HEK293T (cell line): ENCODE measurements at places on chromosomes 12 and 14.
A peak's percentile ranks its signal among the peaks of the same experiment; 100 is the strongest.

DNA sequence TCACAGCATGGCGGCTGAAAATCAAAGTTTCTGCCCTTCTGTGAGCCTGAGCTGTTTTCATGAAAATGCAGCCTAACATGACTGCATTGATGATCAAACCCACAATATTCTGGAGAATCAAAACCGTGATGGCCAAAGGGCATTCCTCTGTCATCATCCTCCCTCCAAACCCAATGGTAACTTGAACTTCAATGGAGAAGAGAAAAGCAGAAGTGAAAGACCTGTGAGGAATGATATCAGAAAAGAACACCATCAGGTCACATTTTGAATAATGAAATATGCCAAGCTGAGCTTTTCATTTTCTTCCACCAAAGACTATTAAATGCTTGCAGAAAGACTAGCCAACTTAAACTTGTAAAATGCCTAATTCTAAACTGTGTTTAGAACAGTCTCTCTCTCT is 8.1 kb downstream of the KCNJ8 start:
- no peak for DNase-seq

DNA sequence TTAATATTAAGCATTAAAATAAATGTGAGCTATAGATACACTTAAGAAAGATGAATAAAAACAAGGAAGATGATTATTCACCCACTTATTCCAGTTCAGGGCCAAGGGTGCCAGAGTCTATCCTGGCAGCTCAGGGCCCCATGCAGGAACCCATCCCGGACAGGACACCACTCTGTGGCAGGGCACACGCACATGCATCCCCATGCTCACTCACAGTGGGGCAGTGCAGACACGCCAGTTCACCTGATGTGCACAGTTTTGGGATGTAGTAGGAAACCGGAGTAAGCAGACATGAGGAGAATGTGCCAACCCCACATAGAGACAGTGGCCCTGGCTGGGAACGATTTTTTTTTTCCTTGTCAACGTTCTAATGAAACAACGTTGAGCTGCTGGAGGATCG is 47.2 kb downstream of the DICER1 start:
- no peak for DNase-seq

GRCh38 chr14:50766338-50766886 is 64.5 kb downstream of the NIN start:
- DNase-seq = no peak

DNA sequence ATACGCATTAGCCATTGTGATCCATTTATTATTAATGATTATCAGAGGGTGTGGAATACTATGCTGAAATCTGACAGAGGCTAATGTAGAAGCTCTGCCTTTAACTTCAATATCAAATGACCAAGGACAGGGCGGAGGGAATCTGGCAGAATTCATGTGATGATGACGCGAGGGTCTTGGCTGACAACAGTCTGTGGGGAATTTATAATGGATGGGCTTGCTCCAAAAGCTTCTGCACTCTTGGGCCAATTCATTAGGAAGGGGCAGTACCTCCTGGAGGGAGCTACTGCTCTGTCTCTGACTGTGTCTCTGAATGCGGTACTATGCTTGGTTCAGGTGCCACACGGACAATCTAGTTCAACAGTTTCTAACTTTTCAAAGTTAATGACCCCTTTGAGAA is 46.2 kb downstream of the GALNT8 start:
- no peak for DNase-seq

DNA sequence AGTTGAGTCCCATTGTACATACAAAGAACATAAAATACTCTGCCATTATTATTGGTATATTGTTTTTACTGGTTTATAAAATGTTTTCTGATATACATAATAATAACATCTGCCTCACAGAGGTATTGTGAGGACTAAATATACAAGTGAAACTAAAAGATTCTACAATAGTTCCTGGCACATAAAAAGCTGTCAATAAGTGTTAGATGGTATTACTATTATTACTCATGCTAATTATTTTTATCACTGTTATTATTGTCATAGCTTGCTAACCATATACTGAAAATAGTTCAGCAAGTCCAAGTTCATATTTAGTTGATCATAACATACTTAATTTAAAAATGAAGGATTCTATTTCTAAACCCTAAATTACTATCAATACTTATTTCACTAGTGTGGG is 34.4 kb downstream of the BTG1 start:
- no peak for DNase-seq

DNA sequence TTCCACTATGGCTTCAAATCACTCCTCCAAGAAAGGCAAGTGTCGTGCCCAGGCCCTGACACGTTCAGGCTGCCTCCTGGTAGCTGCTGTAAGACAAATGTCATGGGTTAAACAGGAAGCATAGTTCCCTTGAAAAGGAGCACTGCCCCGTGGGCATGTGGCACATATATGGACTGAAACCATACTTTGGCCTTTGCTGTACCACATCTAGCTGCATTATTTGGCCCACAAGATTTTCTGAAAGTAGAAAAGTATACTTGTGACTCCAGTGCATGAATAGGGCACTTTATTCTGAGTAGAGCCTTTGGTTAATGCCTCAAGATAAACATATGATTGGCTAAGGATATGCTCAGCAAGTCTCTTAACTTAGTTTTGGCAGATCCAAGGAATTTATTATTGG is 218.7 kb upstream of the EGLN3 start:
- no peak for DNase-seq

- DNase-seq = no peak
Measured at GRCh38 chr12:52436000-52436827, 2.0 kb upstream of the KRT75 start.

DNA sequence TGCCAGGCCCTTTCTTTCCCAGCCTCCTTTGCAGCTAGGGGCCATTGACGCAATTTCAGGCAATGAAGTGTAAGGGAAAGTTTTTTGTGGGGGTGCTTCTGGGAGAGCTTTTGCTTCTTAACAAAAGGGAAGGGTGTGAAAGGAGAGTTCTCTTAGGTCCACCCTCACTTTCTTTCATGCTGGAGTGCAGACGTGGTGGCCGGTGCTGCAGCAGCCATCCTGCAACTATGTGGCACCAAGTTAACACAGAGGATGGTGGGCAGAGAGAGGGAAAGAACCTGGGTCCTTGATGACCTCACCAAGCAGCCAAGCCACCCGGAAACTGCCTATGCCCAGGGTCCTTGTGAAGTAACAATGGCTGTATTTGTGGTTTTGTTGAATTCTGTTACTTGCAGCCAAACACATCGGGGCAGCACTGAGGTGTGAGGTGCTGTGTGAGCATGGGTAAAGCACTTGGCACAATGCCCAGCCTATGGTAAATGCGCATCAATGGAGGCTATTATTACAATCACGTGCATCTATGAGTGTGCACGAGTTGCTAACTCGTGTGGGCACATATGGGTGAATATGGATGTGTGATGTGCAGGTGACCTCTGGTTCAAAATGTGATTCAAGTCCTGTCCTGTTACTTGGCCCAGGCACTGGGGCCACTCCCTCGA is 122.6 kb downstream of the CALM1 start:
- DNase-seq = no peak

- DNase-seq = peak; percentile 20
Measured at GRCh38 chr12:42326541-42327226, 717 bp downstream of the PPHLN1 start.

GRCh38 chr14:62322216-62322615 is 560.0 kb downstream of the SNAPC1 start:
- no peak for DNase-seq

DNA sequence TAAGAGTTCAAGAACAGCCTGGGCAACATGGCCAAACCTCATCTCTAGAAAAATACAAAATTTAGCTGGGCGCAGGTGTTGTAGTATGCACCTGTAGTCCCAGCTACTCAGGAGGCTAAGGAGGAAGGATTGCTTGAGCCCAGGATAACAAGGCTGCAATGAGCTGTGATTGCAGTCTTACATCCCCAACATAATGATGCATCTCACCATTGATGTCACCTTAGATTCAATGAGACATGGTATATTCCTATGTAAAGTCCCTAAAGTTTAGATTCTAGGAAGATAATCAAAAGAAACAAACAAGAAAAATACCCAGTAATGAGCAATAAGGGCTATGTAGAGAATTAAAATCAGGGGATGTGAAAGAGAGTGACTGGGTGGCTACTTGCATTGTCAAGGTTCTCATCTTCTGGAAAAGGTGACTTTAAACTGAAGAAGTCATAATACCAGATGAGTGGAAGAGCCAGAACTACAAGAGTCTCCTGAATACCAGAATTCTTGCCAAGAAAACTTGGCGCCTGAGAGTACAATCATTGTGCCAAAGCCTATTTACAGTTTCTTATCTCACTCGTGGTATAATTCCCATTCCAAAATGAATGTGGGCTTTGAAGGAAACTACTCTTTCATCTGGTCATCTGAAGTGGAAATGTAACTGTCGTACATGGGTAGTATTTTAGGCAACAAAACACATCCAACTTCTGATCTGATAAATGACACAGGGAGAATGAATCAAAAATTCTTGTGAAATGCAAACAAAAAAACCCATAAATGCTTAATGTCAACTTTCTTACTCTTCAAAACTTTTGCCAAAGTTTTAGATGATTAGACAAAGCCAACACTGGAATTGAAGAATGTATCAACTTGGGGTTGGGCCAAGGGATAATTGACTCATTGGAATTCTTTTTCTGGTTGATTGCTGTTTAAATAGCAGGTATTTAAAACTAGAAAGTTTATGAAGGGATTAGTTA is 81.1 kb upstream of the ST8SIA1 start:
- DNase-seq = no peak

DNA sequence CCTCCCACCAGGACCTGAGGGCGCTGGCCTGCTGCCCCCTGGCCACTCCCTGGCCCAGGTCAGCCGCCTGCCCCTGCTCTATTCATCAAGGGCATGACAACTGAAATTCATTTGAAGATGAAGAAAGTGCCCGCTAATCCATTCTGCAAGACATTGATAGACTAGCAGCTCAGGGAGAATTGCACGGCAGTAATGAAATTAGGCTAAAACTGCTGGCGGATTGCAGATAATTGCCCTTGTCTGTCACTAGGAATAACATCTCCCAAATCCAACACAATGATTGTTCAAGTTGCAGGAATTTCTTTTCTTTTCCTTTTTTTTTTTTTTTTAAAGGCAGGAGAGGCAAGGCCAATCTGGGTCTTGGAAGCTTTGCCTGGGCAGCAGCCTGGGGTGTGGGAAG is 44.5 kb downstream of the MVK start:
- no peak for DNase-seq

- DNase-seq = no peak
Measured at GRCh38 chr12:47910981-47911380, 6.2 kb upstream of the VDR start.

GRCh38 chr12:109597414-109597794 is 23.8 kb downstream of the MVK start:
- no peak for DNase-seq

DNA sequence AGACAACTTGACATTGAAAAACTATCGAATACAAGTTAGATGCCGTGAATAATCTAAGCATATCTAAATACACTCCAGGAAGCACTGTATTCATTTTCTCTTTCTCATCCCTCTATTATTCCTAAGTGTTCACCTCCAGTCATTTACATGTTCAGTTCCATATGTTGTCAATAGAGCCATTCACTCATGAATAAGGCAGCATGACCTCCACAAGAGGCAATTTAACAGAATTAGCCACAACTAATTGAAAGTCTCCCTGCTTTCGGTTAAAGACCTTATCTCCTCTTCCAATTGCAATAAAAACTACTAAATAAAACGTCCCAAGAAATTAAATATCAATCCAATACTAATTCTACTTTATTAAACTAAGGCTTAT is 1.8 kb downstream of the LRIG3 start:
- no peak for DNase-seq

GRCh38 chr12:88361493-88361892 is 218.8 kb downstream of the KITLG start:
- DNase-seq = no peak

DNA sequence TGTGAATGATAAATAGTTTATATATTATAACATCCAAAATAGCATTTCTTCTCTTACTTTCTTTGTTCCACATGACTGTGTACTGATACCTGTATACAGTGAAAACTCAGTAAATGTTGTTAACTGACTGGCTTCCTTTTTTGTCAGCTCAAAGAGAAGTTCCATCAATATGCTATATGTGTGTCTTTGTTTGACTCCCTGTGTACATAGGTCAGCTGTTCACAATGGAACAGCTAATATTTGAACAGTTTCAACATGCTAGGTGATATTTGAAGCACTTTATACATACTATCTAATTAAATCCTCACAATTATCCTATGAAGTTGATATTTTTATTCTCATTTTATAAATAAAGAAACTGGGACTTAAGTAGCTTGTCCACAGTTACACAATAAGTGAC is 15.3 kb upstream of the KICS2 start:
- DNase-seq = no peak

- no peak for DNase-seq
Measured at GRCh38 chr14:81313200-81313599, 86.9 kb downstream of the STON2 start.

DNA sequence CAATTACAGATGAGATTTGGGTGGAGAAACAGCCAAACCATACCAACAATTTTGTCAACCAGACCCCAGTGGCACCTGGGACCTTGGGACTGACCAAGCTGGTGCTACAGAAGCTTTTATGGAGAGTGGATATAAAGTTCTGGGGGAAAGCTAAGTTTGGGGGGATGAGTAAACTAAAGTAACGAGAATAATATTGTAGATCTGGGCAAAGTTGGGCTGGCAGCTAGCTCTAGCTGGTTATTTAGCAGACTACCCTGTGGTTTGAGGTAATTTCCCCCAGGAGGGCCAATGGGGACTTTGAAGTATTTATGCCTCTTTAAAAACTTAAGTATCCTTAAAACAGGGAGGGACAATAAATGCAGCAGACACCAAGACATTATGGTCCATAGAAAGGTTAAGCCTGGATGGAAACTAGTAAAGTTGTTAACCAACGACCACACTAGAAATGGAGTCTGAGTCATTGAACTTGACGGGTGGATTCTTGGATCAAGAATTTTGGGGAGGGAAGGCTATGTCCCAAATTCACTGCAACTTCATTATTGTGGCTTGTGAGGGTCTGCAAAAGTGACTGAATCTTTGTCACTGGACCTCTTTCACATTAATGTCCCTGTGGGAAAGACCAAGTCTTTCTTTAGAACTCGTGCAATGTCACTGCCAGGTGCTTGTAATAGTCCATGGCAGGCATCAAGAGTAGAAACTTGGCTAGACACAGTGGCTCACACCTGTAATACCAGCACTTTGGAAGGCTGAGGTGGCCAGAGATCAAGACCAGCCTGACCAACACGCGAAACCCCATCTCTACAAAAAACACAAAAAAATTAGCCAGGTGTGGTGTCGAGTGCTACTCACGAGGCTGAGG is 48.5 kb upstream of the OR5AU1 start:
- DNase-seq = no peak

- DNase-seq = no peak
Measured at GRCh38 chr14:75445963-75446362, 18.1 kb downstream of the JDP2 start.

DNA sequence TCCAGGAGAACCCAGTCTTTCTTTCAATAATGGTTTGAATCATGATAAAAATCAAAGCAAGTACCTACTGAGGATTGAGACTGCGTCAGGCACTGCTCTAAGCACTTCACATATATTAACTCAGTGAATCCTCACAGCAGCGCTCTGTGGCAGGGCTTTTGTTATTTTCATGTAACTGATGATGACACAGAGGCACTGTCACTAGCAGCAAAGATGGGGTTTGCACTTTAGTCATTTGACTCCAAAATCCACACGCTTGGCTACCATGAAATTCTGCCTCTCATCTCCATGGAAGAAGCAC is 98.8 kb upstream of the GSC start:
- no peak for DNase-seq
